Activated CD4-positive, alpha-beta memory T cell treated with anti-CD3 and anti-CD28 coated beads for 36 hours (primary cell): ENCODE measurements at places on chromosomes 1 and 21.

DNA sequence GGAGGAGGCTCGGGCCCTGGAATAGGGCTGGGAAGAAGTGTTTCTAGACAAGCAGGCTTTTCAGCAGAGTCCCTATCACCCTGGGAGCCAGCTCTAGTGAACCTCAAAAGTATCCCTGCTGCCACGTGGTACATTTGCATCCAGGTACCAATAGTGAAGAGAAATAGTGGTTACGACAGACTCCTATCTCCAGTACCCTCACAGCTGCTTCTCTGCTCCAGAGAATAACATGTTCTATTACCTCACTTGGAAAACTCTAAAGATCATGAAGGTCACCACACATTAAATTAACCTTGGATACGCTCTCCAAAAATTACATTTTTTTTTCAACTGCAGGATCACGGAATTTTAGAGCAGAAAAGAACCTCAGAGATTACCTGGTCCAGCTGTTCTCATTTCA lies 230.4 kb upstream of the PLD5 start:
- no peak for DNase-seq

GRCh38 chr1:59697150-59697800 lies 117.5 kb upstream of the HOOK1 start:
- DNase-seq = peak; percentile 49

- DNase-seq = no peak
Measured at GRCh38 chr1:211198111-211198510, 61.1 kb upstream of the RCOR3 start.

- DNase-seq = no peak
Measured at GRCh38 chr1:232688398-232688797, 58.5 kb upstream of the SIPA1L2 start.
